Fibroblast of the aortic adventitia (primary cell): ENCODE measurements at places on chromosomes 11 and 22. TPM values are rescaled to one million over a fixed set of nuclear protein-coding genes. Genes with fewer than 3 reads are reported as not detected.

Gene PPFIBP2
- 11.7 and 53.3 TPM in 2 replicates for total RNA-seq

Gene TEX54
- 0.54 TPM in 1 of 2 replicates, not detected in the other for total RNA-seq

Gene DUSP8
- total RNA-seq = 0.36 TPM in 1 of 2 replicates, not detected in the other

Gene PHOX2A
- total RNA-seq = not detected in 2 replicates

Gene SLC22A12
- not detected in 2 replicates for total RNA-seq

Gene TSSK2
- not detected in 2 replicates for total RNA-seq

Gene MYEOV
- 7.0 TPM in 1 of 2 replicates, not detected in the other for total RNA-seq

Gene SHISA8
- total RNA-seq = not detected in 2 replicates

Gene PDGFD
- total RNA-seq = 32.4 and 37.4 TPM in 2 replicates

Gene OR10G8
- not detected in 2 replicates for total RNA-seq

Gene MYBPC3
- total RNA-seq = not detected in 2 replicates

Gene VPS26B
- total RNA-seq = 41.7 and 43.3 TPM in 2 replicates

Gene OR51B5
- not detected in 2 replicates for total RNA-seq

Gene ACTN3
- total RNA-seq = not detected in 2 replicates

Gene RHOD
- total RNA-seq = 15.1 and 26.1 TPM in 2 replicates

Gene SCN4B
- under 0.01 and 0.25 TPM in 2 replicates for total RNA-seq
